ENCODE measurements at places on chromosomes 13 and 19.

DNA sequence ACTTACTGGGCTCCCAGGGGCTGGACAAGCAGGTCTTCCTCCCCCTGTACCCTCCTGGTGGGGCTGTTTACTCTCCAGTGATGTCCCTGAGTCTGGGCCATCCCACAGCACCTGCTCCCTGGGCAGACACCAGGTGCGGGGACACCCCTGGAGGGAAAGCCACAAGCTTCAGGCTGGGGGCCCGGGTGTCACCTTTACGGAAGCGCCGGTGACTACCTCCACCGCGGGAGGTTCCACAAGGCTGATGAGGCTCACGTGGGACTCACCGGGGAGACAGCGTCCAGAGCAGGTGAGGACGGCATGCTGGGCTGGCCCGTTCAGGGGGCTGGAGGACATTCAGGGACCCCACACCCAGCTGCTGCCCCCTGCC lies 24.9 kb downstream of the NFILZ start:
- no peak for ATAC-seq

DNA sequence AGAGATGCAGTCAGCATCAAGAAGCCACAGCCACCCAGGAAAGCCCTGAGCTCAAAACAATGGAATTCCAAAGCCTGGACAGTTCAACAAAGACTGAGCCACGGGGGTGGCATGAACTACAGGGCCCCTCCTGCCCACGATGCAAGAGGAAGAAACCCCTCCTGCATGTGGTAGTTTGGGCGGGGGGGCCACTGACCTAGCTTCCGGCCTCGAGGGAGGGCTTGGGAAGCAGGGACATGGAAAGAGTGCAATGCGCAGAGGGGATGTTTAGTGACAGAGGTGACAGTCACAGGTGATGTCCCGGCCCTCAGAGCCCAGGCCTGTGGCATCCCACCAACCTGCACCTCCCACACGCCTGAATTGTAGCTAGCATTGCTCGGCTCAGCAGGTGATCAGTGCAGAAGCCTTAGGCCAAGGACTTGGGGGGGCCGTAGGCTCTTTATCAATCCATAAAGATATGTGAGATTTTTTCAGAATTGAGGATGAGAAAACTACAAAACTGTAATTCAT lies 318.8 kb downstream of the TEX29 start:
- no peak for ATAC-seq

DNA sequence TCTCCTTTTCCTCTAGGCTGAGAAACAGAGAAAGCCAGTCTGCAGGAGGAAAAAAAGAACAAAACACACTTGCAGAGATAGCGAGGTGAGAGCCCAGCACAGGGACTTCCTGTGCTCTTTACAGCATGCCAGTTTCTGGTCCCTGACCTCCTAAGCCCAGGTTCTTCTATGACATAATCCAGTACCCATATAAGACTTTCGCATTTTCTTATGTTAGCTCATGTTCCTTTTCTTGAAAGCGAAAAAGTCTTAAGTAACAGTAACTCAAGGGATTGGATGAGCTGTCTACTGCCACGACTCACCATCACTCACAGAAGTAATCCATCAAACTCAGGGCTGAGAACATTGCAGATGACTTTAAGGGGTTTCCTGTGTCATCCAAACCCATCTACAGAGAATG lies 17.4 kb downstream of the CCDC70 start:
- no peak for ATAC-seq

- peak; percentile 21 for ATAC-seq
Observed at GRCh38 chr19:1259876-1260748, 9.0 kb upstream of the CIRBP start.

GRCh38 chr19:50432221-50433028 lies at the start of gene MYBPC2:
Gene MYBPC2, plus strand, starts transcription at chr19:50432892. Its CDS starts 62 bp downstream, at chr19:50432954.
- ATAC-seq, result peak; percentile 21

DNA sequence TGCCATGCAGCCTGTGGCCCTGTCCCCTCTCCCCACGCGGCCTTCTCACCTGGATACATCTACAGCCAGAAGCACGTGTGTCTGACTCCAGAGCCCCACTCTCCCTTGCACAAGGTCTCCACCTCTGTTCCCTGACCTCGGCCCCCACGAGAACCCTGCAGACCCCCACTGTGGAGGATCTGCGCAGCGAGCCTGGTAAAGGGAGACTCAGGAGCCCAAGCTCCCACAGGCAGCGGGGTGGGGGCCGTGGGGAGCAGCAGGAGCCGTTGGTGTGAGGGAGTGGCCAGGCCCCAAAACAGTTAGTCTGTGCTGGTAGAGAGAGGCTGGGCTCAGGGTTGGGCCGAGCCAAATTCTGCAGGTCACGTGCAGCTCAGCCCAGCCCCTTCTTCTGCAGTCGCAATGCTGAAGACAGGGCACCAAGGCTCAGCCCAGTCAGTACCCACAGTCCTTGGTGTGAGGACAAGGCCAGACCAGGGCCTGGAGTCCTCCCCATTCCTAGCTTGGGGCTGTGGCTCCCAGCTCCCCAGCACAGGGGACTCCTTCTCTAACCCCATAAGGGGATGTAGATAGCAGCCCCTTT lies 28.7 kb upstream of the SLC7A10 start:
- ATAC-seq, result no peak

Data from SK-N-SH treated with all-trans-retinoic acid at 6 μM for 48 hours (cell line).